ENCODE measurements at places on chromosomes 4 and X.

DNA sequence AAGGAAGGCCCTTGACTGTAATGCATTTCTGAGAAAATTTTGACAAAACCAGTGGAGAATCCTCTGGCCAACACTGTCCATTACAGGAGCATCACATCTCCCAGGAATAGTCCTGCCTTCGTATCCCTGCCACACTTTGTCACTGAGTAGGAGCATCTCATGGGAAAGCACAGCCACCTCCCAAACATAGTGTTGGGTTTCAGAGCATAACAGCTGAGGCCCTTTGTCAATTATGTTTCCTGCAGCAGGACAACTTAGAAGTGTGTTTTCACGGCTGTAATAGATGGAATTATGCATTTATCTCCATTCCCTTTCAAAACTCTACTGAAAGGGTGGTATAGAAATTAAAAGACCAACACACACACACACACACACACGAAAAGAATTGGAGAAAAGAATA lies 91.1 kb upstream of the SMAD1 start:
- DNase-seq: no peak

- DNase-seq: no peak
Observed at GRCh38 chrX:96314985-96315384, 369.7 kb upstream of the DIAPH2 start.

DNA sequence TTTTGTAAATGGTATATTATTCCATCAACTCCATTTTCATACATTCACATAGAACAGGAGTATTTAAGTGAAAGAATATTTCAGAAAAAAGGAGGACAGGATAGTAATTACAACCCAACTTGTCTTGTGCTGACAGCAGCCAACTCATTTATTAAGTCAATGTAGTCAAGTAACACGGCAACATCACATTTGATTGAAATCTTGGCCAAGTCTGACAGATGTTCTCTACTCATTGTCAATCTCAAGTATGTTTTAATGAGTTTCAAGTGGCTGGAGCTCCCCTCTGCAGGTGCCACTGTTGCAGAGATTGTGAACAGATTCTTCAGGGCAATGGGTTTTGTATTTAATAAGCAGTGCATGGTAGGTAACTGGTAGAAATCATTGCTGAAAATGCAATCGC lies 332.5 kb downstream of the C4orf33 start:
- no peak for DNase-seq

DNA sequence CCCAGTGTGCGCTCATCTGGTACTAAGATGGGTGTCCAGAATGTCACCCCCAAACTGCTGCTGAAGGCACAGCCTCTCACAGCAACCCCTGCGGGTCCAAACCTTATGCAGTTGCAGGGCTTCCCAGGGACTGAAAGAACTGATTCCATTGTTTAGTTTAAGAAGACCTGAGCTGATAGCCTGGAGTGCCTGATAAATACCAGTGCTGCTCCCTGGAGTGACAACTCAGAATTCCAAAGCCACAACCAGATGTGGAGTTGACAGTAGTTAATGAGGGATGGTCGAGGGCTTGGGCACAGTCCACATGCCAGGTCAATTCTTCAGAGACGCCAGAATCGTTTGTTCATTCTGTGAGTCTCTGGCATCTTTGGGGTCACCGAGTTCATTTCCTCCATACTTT lies 71.2 kb downstream of the LNX1 start:
- DNase-seq: no peak

GRCh38 chr4:123667496-123667895 lies 270.9 kb downstream of the SPRY1 start:
- DNase-seq: no peak

GRCh38 chr4:158159718-158160094 lies 13.1 kb downstream of the GASK1B start:
- DNase-seq: no peak

DNA sequence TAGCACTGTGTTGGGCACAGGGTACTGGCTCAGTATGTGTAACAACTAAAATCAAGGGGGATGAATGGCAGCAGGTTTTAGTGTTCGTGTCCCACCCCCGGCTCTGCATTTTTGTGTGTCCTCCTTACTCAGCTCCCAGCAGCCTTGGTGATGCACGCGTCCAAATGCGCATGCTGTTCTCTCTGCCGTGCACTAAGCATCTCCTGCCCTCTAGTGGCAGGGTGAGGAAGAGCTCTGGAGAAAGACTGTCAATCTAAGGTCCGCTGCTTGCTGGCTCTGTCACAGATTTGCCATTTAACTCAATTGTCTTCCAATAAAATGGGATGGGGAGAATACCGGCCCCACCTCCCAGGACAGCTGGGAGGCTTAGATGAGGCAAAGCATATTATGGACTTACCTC lies 61.4 kb downstream of the WFS1 start:
- DNase-seq: no peak

GRCh38 chr4:153529646-153530045 lies 63.5 kb downstream of the TMEM131L start:
- no peak for DNase-seq

GRCh38 chr4:26420438-26420837 lies 69.8 kb downstream of the CCKAR start:
- no peak for DNase-seq
